ENCODE measurements at places on chromosomes 2 and 18.

GRCh38 chr2:112170495-112170894 lies 32.3 kb downstream of the FBLN7 start:
- no peak for DNase-seq

DNA sequence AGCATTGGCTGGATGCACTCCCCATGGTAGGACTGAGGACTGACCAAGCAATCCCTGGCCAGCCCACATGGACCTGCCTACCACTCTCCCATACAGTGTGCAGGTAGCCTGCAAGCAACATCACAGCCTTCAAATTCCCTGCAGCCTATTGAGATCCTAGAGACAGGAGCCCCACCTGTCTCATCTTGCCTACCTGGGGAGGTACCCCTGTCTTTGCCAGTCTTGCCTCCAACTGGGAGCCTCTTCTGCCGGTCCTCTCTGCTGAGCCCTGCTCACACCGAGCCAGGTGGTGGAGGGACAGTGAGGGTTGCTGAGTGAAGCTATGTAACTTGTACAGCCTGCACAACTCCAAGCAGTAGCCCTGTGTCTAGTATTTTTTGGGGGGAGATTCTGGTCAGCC lies 29.9 kb downstream of the TTC32 start:
- no peak for DNase-seq

- no peak for DNase-seq
These were observed 60.5 kb downstream of the HK2 start for GRCh38 chr2:74894272-74894981.

- no peak for DNase-seq
These were observed 172.1 kb downstream of the ANKRD44 start for GRCh38 chr2:197138506-197138905.

DNA sequence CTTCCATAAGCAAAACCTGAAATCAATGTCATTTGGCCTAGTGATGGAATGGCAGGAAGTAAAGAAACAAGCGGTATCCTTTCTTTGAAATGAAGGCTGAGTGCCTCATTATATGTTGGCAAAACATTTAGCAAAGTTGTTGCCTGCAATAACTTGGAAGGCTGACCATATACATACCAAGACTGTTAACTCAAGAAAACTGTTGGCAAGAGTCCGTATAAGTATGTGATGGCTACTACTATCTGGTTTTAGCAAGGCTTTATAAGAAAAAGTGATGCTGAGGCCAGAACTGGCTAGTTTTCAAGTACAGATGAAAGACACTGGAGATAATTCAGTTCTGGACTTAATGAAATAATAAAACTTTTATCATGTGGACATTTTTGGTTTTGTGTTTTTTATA lies 356.2 kb downstream of the ZNF521 start:
- DNase-seq: peak; percentile 64

DNA sequence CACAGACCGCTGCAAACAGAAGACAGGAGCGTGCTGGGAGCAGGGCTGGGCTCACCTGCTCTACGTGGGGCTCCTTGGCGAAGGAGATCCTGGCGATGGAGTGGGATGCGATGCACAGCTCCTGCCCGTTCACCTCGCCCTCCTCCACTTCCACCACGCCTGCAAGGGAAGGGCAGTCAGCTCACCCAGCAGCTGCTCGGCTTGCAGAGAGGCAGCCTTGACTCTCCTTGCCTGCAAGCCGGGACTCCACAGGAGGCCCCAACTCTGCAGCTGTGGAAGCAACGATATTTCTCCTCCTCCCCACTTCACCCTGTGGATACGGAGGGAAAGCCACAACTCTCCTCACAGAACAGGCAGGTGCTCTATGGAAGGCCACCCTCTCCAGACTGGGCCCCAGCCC lies 35.1 kb downstream of the THAP4 start:
- DNase-seq: no peak

DNA sequence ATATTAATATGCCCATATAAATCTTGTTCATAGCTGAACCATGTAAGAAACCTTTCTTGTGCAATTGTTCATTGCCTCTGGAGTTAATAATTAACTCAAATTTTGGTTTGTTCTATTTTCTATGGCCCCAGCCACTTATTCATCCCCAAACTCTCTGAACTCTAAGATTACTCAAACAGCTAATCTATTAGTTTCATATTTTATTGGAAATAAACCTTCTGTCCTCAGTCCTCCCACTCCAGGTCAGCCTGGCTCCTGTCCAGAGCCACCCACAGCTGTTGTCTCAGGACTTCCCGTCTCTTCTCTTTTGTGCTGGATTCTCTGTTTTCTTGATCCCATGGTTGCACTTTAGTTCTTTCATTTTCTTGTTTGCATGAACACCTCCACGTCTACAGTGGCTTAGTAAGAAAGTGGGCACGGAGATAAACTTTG lies 4.4 kb upstream of the RNF103 start:
- no peak for DNase-seq
